ENCODE measurements at places on chromosomes 1 and 21.

- no peak for DNase-seq
Measured at GRCh38 chr1:53636621-53637171, 102.3 kb downstream of the GLIS1 start.

DNA sequence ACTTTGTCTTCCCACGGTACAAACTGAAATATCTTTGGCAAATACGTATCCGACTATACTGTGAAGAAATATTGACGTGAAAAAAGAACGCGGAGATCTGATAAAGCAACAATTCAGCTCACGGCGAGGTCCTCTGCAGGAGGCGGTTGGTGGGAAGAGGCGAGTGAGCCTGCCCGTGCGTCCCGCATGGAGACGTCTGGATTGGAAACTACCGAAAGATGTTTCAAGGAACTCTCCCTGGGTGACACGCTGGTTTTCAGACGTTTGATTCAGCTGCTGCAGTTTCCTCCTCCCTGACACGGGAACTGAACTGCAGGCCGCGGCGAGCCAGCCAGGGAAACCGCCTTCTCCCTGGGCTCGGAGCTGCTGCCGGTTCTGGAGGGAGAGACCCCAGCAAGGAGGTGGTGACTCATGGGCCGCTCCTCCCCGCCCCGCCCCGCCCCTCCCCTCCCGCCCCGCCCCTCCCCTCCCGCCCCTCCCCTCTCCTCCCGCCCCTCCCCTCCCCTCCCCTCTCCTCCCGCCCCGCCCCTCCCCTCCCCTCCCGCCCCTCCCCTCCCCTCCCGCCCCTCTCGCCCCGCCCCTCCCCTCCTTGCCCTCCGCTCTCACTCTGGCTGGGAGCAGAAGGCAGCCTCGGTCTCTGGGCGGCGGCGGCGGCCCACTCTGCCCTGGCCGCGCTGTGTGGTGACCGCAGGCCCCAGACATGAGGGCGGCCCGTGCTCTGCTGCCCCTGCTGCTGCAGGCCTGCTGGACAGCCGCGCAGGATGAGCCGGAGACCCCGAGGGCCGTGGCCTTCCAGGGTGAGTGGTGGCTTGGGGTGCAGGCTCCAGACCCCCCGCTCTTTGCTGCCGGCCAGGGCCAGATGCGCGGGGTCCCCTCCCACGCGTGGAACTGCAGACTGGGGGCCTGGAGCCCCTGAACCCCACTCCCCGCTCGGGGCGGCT, at the start of gene COL6A1:
Gene COL6A1 (plus strand): TSS at position 620 of the 941 bp plus-strand sequence. CDS start 81 bp downstream, at position 701.
- peak; percentile 90 for DNase-seq

GRCh38 chr21:40194185-40194980, 327.1 kb downstream of the PCP4 start:
- no peak for DNase-seq

DNA sequence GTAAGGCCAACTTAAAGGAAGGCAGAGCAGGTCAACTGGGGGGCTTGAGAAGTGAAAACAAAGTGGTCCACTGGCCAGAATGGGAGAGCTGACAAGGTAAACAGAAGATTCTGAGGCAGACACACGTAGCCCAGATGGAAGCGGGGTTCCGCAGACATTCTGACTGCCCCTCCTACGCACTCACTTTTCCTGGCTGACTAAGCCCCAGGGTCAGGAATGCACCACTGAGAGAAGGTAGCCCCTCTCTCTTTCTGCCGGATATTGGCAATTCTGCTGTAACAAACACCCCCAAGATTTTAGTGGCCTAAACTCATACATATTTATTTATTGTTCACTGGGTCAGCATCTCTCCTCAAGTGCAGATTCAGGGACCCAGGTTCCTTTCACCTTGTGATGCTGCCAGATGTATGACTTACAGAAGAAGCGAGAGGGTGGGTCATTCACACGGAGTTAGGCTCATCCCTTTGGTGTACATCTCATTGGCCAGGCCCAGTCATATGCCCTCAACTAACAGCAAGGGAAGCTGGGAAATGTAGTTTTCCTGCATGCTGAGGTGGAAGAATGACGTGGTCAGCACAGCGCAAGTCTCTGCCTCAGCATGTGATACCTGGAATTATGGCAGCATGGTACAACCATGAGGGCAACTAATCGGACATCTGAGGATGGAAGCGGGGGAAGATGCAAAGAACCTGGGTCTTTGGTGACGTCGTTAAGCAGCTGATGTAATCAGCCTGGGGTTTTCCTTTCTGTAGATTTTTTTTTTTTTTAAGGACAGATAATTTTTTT, 43.4 kb upstream of the MRPS6 start:
- DNase-seq = peak; percentile 90

GRCh38 chr1:209620487-209620884, 31.7 kb downstream of the LAMB3 start:
- DNase-seq = peak; percentile 41

DNA sequence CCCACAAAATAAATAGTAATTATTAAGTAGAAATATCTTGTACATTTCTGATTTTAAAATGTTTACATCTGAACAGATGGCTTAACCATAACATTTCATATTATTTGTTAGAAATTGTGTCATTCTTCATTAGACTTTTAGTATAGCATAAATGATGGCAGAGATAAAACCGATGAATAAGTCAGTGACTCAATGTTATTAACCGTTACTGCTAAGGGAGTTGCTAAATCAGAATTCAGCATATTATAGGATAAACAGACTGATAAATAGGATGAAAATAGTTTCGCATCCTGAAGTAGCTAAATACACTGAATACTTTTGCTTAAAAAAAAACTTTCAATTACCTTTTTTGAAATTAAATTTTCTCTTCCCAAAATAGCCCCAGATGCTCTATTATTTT, 610.6 kb upstream of the ZP4 start:
- DNase-seq = no peak

- no peak for DNase-seq
Measured at GRCh38 chr1:24547195-24547594, 8.7 kb upstream of the NCMAP start.

DNA sequence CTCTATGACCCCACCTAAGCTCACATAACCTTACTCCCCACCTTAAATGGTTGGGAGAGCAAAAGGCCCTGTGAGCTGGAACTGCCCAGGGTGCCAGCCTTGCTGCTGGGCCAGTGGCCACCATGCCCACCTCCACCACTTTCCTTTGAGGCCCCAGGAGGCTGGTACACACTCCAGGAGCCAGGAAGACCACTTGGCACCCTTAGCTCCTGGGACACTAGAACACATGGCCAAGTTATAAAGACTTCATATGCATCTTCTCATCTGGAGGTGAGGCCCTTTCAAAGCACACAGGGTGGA, 21.9 kb downstream of the CAPZB start:
- no peak for DNase-seq

DNA sequence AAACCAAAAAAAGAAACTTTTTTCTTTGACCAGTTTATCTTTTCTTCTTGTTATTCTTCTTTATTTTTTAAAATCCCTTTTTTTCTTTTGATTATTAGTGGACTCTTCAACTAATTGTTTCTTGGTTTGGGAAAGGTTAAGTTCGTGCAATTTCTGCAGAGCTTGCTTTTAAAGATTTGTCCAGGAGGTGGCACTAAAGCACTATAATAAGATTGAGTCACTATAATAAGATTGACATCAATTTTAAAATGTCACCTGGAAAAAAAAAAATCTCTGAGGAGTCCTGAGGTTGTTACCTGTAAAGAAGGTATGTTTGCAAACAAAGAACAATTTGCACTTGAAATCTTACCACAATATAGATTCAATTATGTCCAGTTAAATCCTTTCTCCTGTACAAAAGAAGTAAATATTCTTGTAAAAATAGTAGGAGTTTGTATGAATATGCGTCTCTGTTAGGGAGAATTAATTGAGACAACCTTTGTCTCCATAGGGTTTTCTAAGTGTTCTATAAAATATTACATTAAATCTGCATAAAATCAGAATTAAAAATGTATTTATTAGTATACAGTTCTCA, 166.7 kb downstream of the ADGRL4 start:
- DNase-seq = peak; percentile 61

DNA sequence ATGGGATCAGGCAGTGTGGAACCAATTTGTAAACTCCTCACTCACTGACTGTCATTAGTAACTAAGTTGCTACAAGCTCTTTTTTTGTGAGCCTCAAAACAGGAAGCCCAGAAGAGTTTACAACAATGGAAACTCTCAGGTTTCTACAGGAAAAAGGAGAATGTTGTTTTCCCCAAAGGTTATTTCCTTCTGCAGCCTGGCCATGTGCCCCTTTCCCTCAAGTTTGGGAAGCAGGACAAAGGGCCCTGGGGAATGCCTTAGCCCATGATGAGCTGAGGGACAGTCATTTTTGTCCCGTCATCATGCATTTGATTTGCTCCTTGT, 395.9 kb downstream of the KIF26B start:
- no peak for DNase-seq
